RPMI7951 (cell line): ENCODE measurements at places on chromosomes 11 and 22. TPM values are rescaled to one million over a fixed set of nuclear protein-coding genes. Genes with fewer than 3 reads are reported as not detected.
A peak's percentile ranks its signal among the peaks of the same experiment; 100 is the strongest.

The MADD gene
- 13.5 and 17.0 TPM in 2 replicates for total RNA-seq

The OR10A2 gene
- total RNA-seq, result not detected in 2 replicates

DNA sequence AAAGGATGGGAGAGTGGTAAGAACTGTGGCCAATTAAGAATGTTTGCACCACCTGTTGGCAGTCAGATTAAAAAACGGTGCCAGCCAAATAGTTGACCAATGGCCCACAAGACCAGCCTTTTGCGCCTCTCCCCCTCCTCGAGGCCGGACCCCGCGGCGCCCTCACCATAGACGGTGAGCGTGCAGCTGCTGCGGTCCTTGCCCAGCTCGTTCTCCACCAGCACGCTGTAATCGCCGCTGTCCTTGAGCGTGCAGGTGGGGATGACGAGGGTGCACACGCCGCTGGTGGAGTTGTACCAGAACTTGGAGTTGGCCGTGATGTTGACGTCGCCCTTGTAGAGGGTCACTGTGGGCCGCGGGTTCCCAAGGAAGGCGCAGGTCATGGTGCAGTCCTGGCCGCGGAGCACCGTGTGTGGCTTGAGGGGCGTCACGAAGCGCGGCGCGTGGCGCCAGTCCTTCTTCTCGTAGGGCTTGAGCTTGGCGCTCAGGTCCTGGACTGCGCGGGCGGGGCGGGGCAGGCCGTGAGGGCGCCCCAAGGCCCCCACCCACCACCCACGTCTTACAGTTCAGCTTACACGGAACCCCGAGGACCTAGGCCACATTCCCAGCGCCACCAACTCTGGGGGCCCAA, 7.2 kb downstream of the TMEM86A start:
- no peak for DNase-seq

DNA sequence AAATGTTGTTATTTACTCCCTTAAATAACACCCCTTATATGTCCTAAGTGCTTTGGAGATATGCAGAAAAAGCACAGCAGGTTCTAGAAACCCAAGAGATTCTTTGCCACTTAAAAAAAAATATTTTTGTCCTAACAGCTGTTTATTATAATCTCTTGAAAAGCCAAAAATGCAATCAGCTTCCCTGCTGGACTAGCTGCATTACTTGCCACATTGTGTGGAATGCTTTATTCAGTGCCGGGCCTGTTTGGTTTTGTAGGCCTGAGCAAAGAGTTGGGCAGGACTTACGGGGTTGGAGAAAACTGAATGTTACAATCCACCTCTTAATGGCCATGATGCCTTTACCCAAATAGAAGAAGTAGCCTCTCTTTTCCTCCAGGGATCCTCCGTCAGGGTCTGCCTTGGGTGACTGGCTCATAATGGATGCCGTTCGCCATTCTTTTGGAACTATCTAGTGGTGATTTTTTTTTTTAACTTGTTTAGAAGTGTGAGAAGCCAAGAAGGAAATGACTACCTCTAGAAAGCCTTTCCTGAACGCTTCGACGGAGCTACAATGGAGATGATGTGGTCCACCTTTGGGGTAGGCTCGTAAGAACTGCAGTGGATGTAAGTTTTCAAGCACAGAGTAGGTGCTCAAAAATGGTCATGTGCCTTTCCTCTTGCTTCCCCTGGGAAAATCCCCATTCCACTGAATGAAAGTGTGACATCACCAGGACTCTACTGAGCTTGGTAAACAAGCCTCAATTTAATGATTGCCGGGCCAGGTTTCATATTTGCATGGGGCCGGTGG, 241.3 kb upstream of the NCAM1 start:
- no peak for DNase-seq

DNA sequence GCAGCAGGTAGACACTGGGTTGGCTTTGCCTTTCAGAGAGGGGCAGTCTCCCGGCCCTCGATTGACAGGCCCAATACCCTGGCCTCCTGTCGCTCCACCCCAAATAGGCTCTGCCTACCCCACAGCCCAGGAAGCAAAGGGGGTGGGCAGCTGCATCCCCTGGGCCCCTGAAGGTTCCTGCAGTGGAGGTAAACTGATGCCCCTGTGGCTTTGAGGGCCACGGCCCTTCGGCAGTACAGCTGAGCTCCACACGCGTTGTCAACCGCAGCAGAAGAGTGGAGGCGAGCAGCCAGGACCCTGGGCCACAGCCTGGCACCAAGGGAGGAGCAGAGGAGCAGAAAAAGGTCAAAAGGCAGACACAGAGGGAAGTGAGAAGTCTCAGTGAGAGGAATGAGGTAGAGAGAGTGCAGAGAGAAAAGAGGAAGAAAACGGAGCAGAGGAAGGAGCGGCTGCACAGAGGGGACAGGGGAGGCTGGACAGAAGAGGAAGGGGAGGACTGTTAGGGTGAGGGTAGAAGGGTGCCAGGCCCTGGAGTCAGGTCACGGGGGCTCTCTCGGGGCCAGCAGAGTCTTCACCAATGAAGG, 64.0 kb downstream of the SLC22A12 start:
- DNase-seq, result no peak

The LGR4 gene
- 7.6 and 9.0 TPM in 2 replicates for total RNA-seq

GRCh38 chr22:43392385-43392989, 19.3 kb upstream of the MPPED1 start:
- DNase-seq, result no peak

DNA sequence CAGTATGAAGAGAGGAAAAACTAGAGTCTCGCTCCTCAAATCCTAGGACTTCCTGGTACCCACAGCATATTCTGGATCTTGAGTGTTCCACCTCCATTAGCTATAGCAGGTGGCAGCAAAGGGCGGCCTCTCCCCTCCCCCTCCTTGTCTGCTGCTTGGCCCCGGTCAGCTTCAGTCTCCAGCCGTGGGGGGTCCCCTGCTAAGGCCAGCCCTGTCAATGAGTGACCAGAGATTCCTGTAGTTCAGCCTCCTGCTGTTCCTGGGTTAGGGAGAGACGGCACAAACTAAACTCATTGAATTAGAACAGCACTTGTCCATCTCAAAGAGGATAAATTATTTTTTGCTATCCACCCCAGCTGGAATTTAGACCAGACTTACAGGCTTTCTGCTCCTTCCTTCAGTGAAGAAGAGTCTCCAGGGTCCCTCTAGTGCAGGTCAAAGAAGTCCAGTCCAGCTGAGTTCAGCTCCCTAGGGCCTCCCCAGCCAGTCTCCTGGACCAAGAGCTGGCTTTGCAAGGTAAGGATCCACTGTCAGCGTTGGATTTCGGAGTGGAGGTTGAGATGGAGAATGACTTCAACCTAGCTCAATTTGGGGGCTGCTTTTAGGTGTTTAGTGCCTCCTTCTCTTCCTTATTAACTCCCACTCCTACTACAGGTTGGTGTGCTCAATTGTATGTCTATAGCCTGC, 1.1 kb upstream of the PHLDB1 start:
- no peak for DNase-seq

DNA sequence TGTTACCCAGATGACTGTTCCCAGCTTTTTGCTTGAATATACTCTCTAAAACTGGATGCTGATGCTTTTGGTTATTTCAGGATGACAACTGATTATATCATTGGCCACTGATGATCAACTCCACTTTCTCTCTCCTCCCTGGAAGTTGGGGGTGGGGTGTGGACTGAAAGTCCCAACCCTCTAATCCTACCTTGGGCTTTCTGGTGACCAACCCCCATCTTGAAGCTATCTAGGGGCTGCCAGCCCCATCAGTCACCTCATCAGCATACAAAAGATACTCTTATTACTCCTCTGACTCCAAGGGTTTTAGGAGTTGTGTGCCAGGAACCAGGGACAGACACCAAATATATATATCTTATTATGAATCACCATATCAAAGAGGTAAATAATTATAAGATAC, 69.3 kb downstream of the SLC25A17 start:
- DNase-seq, result no peak

DNA sequence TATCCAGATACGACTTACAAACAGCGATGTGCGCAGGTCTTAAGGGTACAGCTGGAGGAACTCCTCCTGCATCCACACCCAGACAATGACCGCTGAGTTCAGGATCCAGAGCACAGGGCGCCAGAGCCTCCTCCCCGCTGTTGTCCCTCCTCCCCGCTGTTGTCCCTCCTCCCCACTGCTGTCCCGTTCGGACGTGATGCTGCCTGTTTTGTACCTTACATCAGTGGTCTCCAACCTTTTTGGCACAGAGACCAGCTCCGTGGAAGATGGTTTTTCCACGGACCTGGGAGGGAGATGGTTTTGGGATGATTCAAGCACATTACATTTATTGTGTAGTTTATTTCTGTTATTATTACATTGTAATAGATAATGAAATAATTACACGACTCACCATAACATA, 62.0 kb downstream of the PHF21B start:
- DNase-seq, result no peak

DNA sequence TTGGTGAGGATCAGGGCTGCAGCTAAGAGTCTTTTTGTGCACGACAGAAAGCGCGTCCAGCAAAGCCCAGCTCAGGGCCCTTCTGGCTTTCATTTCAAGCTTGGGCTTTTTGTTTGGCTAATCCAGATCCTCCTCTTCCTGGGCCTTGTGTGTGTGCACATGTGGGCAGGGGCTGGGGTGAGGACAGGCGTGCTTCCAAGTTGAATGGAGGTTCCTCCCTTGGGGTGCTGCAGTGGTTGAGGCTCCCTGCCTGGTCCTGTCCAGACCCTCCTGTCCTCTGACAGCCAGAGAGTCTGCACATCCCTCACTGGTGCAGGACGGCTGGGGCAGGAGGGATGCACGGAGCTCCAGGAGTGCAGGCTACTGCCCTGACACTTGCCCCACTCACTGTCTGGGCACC, 62.0 kb upstream of the NECTIN1 start:
- DNase-seq, result no peak

DNA sequence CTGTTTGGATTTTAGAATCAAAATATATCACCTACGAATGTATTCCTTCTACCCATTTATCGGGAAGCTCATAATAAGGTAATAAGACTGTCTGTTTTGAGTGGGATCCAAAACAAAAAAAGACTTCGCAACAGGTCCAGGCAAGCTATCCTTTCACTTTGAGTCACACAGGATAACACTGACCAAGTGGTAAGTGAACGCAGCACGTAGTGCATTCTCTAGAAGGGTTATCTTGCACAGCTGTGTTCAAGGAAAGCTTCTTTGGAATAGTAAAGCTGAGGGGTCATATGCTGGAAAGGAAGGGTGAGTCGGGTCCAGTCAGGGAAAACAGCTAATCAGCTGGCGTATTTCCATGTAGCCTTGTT, 22.3 kb upstream of the NRGN start:
- peak; percentile 35 for DNase-seq
